A549 (cell line): ENCODE measurements at places on chromosomes 3 and 15.

DNA sequence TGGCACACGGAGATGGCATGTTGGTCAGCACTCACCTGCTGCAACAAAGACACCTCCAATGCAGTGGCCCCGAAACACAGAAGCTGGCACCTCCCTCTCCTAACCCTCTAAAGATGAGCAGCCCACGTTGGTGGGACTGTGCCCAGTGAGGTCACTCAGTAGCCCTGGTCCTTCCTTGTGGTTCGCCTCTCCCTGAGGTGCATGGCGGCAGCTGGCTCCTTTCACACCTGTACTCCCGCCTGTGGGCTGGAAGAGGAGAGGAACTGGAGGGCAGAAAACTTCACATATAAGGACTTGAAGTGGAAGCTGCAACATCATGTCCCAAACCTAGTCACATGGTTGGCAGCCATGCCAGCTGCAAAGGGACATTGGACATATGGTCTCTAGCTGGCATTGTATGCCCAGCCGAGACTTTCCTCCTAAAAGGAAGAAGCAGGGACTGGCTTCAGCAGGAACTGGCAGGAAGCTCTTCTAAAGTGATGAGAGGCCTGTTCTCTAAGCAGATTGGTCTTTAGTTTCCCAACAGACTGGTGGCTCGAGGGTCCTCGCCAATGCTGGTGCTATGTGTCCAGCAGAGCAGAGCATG lies 10.8 kb upstream of the C3orf22 start:
- DNase-seq = no peak

GRCh38 chr3:86984271-86984670 lies 6.7 kb downstream of the VGLL3 start:
- no peak for DNase-seq

DNA sequence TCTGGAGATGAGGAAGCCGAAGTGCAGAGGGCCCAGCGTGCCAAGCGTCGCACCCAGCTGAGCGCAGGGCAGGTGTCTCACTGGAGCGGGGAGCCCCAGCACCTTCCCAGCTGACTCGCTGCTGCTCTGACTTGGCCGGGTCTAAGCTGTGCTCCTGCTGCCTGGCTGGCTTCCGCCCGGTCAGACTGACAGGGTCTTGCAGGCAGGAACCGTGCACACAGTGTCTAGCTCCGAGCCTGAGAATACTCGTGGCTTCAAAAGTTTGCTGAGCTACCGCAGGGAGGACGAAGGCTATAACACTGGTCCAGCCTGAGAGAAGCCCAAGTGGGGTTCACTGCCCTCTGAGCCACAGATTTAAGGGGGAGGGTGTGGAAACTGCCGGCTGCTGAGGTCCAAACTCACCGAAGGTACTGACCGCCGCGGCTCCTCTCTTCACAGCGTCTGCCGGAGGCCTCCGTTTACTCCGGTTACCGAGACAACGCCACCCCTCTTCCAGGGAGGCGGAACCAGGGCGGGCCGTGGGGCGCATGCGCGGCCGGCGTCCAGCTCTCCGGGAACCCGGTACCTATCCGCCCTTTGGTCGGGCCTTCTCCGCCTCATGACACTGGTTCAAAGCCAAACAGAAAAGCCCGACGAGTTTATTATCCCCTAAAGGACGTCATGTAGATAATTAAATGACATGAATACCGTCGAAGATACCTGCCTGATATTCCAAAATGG lies at the start of gene CFAP44:
TSS of gene CFAP44 (minus strand) at position 443 of the 720 bp plus-strand sequence. CDS start 7,829 bp downstream, outside the sequence.
- DNase-seq = no peak

GRCh38 chr15:80034629-80035028 lies 24.8 kb upstream of the ZFAND6 start:
- no peak for DNase-seq

- no peak for DNase-seq
These were observed 28.4 kb upstream of the IFT57 start for GRCh38 chr3:108250626-108251025.
